Right renal pelvis (tissue), 4 donors: ENCODE measurements at places on chromosomes 12 and 14.

GRCh38 chr14:76612654-76613053 lies 148.6 kb upstream of the VASH1 start:
- no peak for DNase-seq

DNA sequence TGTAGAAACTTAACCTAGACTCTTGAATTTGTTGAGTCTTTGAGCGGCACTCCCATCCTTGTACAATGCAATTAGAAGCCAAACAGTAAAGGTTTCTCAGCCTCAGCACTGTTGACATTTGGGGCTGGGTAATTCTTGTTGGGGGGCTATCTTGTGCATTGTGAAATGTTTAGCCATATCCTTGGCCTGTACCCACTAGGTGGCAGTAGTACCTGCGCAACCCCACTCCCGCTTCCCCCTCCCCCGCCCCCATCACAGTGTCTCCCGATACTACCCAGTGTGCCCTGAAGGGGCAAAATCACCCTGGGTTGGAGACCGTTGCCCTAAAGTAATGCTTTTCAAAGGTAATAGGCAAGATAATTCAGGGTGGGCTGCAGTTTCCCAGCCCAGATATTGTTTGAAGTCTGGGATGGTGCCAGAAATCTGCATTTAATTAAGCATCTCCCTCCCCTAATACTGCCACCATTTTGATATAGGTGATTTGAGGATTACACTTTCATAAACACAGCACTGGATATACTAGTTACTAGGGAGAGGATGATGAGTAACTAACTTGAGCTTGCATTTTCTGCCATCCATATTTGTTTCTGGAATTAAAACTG lies 1.8 kb downstream of the COX6A1 start:
- peak; percentile 45 for DNase-seq

DNA sequence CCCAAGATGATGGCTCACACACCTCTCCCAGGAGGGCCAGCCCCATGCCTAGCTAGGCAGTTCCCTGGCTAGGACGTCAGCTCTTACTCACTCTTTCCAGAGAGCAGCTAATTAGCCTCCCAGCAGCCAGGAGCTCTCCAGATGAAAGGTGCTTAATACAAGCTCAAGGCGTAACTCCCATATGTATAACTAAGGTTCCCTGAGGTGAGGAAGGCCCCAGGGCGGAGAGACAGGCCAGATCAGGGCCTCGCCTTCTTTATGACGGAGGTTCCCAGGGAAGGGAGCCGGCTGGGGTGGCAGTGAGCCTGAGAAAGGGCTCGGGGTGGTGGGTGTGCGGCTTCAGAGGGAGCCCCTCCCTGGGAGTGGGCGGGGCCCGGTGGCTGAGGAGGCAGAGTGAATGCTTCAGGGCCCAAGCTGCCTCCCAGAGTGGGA lies 26.4 kb upstream of the ZFP36L1 start:
- no peak for DNase-seq

DNA sequence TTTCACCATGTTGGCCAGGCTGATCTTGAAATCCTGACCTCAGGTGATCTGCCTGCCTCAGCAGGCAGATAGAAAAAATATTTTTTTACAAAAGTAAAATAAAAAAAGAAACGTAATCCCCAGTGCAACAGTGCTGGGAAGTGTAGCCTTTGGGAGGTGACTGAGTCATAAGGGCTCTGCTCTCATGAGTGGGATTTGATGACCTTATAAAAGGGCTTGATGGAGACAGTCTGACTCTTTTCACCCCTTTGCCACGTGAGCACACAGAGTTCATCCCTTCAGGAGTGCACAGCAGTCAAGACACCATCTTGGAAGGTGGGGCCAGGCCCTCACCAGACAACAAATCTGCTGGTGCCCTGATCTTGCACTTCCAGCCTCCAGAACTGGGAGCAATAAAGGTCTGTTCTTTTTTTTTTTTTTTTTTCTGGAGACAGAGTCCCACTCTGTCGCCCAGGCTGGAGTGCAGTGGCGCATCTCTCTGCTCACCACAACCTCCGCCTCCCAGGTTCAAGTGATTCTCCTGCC lies 24.7 kb upstream of the DYNC1H1 start:
- no peak for DNase-seq

GRCh38 chr14:89855961-89856656 lies 98.4 kb downstream of the EFCAB11 start:
- DNase-seq, result no peak

DNA sequence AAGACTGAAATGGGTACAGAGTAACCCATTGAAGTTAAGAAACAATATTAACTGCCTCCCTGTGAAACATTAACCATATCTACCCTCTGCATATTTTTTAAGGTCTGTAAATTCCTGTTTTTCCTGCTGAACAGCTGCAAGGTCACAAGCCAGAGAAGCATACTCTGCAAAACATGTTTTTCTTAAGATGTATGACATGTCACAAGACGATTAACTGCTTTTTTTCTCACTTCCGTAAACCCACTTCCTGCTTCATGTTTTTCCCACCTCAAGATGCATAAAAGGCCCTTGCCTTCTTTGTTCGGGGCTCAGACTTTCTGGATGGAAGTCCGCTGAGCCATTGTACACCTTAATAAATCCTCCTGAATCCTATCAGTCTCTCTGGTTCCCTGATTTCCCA lies 504.7 kb upstream of the MIS18BP1 start:
- no peak for DNase-seq

DNA sequence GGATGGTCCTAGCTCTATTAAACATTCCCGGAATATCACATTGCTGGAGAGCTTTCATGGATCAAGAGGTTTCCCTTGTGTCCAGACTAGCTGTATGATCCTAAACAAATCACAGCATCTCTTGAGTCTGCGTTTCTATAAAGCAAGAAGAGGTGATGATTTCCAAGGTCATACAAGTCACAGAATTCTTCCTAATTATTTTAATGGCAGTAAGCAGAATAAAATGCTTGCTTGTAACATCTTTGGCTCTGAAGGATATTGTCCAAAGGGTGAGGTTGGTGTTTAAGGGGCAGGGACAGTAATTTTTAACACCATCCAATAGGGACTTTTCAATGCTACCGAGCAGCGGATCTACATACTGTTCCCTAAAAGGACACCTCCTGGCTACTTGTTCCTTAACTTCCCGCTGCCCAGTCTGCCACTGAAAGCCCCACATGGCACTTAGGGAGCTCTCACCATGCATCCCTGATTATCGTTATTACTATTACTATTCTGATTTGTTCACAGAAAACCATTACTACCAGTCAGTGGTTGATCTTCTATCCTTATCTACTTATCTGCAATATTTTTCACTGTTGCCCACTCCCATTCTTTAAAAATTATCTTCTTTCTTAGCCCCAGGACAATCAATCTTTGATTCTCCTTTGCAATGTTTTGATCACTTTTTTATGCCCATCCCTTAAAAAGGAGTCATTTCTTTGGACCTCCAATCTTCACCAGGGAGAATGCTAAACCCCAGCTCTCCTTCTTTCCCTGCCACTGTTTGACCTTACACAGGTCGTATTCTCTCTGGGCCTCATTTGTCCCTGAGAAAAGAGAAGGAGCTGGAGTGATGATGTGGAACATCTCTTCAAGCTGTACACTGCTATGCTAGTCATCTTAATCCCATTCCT lies 4.0 kb upstream of the PCED1B start:
- DNase-seq, result no peak

DNA sequence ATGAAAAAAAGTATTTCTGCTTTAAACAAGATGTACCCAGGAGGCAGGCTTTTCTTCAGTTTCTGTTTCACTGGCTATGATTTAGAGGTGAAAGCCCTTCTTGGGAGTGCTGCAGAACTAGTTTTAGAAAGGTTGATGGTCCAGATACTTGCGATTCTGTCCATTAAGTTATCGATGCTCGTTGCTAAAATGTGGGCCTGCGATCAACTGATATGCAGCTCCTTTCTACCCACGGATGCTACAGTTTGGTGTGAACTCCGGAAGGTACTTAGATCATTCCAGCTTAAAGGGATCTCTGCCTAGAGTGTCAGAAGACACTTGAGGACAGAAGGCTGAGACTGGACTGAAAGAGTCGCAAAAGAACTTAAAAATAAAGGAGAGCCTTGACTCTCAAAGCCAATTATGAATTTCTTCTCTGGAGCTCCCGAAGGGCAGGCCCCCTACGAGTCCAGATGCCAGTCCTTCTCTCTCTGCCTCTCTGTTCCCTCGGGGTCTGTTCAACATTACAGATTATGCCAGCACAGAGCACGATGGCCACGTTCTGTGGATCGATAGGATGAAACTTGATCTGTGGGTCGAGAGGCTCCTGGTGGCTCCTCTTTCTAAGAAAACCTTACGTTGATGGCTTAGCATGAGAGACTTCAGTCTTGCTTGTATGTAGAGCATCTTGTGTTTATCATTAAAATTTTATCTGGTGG lies 40.0 kb downstream of the FBXW8 start:
- no peak for DNase-seq

- DNase-seq, result peak; percentile 34
Measured at GRCh38 chr12:94427501-94428381, 31.9 kb downstream of the CEP83 start.

DNA sequence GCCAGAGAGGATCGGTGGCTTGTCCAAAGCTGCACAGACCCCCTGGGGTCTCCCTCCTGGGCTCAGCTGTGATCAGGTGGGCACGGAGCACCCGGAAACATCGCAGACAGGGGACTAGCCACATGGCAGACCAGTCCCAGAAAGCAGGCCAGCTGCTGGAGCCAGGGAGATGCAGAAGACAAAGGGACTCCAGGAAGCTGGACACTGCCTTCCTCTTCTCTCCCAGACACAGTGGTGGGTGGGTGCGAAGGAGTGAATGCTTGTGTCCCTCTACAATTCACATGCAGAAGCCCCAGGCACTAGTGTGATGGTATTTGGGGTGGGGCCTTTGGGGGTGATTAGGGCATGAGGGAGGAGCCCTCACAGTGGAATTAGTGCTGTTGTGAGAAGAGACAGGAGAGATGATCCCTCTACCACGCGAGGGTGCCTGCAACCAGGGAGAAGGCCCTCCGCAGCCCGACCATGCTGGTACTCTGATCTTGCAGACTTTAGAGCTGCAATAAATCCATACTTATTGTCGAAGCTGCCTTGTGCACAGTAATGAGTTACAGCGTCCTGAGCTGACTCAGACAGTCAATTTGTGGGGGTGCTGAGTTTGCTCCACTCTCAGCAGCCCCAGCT lies 95.2 kb downstream of the CALM1 start:
- DNase-seq, result no peak

- no peak for DNase-seq
Measured at GRCh38 chr14:88468406-88468805, 82.9 kb downstream of the SPATA7 start.

GRCh38 chr12:3995306-3995705 lies 122.1 kb upstream of the PARP11 start:
- DNase-seq, result no peak

- DNase-seq, result no peak
Measured at GRCh38 chr12:118742431-118742830, 238.9 kb upstream of the SRRM4 start.

- no peak for DNase-seq
Measured at GRCh38 chr12:104182621-104183378, 32.8 kb upstream of the TXNRD1 start.

DNA sequence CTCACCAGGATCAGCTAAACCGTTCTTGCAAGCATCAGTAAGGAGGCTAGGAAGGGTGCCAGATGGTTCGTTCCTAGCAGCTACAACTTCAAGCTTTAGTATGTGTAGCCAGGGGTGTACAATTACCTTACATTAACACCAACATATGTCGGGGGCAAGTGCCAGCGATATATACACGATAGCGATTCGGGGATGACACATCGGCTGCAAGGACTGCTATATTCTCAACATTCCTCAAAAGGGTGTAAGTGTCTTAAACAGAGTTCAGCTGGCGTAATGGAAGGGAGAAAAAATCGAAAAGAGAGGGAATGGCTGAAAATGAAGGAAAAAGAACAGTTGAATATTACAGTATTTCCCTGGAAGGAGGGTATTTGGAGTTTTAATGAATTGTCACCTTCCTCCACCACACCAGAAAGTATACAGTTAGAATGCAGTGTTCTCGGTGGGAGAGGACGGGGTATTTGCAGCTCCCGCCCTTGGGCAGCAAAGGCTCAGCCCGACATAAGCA lies 545 bp downstream of the LIMA1 start:
- DNase-seq, result no peak

GRCh38 chr12:68573406-68573805 lies 37.3 kb upstream of the RAP1B start:
- DNase-seq, result no peak

GRCh38 chr14:66380143-66380542 lies 106.0 kb upstream of the CCDC196 start:
- DNase-seq, result no peak

- DNase-seq, result no peak
Measured at GRCh38 chr14:99261912-99262787, 9.8 kb downstream of the BCL11B start.

DNA sequence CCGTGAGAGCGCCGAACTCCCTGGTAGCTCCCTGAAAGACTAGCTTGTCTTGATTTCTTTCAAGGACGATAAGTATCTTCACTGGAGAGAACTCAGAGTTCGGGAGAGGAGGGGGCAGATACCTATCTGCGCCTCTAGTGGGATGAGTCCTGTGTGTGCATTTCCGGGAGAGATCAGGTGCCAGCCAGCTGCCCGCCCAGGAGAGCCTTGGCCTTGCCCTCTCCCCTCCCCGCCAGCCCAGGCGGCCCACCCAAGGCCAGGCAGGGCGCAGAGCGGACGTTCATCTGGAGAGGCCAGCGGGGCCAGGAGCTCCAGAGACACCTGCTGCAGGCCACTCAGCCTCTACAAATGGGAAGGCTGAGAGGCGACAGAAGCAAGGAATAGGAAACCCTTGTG lies 1.0 kb downstream of the CD9 start:
- DNase-seq, result no peak

DNA sequence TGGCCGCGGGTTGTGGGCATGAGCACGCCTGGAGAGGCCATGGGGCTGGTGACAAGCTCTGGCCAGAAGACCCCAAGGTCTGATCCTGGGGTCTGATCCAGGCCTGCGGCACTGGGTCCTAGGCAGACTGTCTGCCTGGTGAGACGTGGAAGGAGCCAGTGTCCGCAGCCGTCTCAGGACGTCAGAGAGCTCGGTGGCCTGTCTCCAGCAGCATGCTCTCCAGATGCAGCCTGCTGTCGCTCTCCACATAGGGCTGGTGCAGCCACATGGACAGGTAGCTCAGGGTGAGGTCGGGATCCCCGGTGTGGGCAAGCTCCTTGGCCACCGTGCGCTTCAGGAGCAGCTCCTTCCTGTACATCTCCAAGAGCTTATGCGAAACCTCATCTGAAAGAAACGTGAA lies 14.3 kb downstream of the CINP start:
- no peak for DNase-seq

DNA sequence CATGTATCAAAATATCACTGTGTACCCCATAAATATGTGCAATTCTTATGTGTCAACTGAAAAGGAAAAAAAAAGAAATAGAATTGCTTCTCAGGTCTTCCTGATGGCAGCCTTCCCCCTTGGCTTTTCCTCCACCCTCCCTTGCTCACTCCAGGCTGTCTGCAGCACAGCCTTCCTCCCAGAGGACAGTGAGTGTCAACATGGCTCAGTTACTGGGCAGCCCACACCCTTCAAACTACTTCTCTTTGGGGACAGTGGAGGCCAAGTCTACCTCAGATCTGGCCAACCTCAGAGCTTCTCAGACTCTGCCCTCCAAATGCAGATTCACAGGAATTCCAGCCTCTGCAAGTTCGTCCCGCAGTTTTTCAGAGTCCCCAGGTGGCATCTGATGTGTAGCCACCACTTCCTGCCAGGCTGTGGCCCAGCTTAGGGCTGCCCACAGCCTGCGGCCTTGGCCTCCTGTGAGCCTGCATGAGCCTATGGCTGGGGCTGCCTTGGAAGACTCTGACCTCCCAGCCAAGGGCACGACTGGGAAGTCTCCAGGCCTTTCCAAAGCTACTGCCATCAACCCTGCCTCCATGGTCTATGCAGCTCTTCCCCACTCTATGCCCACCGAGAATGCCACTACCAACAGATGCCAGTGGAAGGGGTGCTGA lies 148.0 kb upstream of the PWP1 start:
- DNase-seq, result no peak
